Head of caudate nucleus (tissue), 42 donors: ENCODE measurements at places on chromosomes 1 and 21.

DNA sequence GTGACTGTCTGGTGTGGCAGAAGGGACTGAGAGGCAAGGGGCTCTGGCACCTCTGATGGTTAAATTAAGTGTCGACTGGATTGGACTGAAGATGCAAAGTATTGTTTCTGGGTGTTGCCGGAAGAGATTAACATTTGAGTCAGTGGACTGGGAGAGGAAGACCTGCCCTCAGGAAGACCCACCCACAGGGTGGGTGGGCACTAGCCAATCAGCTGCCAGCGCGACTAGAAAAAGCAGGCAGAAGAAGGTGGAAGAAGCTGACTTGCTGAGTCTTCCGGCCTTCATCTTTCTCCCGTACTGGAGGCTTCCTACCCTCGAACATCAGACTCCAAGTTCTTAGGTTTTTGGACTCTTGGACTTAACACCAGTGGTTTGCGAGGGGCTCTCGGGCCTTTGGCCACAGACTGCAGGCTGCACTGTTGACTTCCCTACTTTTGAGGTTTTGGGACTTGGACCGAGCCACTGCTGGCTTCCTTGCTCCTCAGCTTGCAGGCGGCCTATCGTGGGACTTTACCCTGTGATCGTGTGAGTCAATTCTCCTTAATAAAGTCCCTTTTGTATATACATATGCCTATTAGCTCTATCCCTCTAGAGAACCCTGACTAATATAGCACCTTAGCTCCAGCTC lies 79.6 kb downstream of the KAZN start:
- DNase-seq, result no peak

DNA sequence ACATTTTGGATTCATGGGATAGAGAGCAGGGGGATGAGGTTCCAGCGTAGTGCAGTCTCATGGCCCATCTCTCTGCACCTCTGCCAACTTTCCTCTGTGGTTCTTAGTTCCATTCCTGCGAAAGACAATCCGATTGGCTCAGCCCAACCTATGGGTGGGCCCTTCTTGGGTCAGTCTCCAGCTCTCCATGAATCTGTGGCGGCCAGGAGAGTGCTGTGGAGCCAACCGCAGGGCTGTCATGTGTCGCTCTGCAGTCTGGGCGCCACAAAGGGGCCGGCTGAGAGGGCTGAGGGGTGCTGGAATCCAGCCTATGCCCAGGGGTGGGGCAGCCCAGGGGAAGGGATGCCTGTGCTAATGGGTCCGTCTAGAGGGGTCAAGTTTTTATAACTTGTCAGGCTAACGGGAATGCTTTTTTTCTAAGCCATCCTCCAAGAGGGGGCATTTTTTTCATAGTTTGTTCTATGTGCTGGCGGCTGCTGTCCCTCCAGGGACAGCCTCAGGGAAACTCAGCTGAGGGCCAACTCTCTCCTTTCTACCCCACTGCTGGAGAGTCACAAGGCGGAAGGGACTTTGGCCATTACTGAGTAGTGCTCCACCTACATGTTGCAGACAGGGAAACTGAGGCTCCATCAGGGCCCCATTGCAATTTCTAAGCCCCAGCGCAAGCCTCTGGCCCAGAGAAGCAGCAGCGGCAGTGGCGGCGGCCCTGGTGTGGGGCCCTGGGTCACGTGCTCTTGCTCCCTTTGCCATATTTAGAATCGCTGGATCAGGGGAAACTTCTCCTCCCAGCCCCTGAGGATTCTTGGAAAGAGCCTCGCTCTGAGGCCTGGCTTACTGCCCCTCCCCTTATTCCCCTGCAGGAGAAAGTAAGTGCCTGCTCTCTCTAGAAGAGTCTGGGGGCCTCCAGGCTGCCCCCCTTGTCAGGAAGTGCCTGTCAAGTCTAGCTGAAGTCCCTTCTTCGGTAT lies 23.4 kb downstream of the KCNQ4 start:
- no peak for DNase-seq

- DNase-seq, result no peak
Observed at GRCh38 chr1:173269490-173270230, 62.5 kb upstream of the TNFSF4 start.

- DNase-seq, result no peak
Observed at GRCh38 chr1:85681087-85681486, 27.1 kb downstream of the ZNHIT6 start.

DNA sequence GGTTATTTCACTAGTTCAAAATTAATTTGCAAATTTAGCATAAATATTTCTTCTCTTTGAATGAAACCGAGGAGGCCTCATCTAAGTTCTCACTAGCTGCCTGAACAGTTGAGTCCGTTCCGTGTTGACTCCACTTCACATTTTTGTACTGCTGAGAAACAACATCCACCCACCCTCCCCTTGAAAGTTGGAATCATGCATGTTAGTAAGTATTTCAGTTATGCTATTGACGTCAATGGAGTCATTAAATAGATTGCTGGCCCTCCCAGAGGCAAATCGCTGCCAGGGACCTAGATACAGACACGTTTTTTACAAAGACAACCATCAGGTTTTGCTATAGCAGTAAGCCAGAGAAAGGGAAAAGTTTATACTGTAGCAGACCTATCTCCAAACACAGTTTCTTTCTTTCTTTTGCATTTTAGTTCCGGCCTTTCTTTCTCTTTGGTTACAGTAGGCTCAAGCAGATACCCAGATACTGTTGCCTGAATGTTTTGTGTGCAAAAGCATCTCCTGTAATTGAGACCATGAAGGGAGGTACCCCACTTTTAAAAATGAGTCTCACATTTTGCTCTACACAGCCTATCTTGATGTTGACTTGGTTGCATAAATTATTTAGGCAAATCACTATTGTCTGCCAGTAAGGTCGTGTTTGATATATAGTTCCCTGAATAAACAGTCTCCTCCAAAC lies 262.6 kb upstream of the SGIP1 start:
- no peak for DNase-seq

- no peak for DNase-seq
Observed at GRCh38 chr1:220367833-220368232, 95.6 kb upstream of the RAB3GAP2 start.

GRCh38 chr1:232445361-232446106 lies 184.4 kb downstream of the SIPA1L2 start:
- no peak for DNase-seq

- DNase-seq, result no peak
Observed at GRCh38 chr1:208113011-208113410, 131.2 kb downstream of the PLXNA2 start.

- no peak for DNase-seq
Observed at GRCh38 chr1:84089867-84090266, 54.2 kb upstream of the PRKACB start.

GRCh38 chr1:47881505-47882442 lies 115.4 kb downstream of the TRABD2B start:
- DNase-seq, result no peak
